ENCODE measurements at places on chromosomes 5 and 9. TPM values are rescaled to one million over a fixed set of nuclear protein-coding genes. Genes with fewer than 3 reads are reported as not detected.

DNA sequence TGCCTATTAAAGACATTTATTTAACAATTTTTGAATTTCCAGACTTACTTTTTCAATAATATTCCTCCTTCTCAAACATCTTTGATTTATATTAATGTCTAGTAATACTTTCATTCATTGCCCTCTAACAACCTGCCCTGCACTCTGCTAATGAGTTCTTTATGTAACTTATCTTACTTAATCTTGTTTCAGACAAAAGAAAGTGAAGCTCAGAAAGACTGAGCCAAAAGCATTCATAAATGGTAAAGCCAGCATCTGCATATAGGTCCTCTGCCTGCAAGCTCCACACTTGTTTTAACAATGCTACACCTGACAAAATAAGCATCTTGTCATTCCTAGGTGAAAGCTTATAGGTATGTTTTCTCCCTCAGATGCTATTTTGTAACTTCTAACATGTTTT, 2.4 kb upstream of the TNPO1 start:
- no peak for DNase-seq

DNA sequence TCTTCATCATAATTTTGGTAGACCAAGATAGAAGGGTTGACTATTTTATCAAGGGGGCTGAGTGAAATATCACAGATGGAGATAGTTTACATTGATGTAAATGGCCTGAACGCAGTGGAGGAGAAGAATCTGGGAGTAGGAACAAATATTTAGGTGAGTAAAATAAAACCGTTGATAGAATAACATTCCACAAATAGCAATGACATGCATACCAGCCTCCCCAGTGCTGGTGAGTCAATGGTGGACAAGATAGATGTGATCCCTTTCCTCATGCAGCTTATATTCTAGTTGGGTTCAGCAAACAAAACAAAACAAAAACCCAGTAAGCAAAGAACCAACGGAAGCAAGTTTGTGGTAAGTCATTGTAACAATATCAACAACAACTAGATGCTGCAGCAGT, 385.2 kb downstream of the FAM170A start:
- DNase-seq = no peak

FRMD3 gene
- total RNA-seq = 1.1 TPM

DNA sequence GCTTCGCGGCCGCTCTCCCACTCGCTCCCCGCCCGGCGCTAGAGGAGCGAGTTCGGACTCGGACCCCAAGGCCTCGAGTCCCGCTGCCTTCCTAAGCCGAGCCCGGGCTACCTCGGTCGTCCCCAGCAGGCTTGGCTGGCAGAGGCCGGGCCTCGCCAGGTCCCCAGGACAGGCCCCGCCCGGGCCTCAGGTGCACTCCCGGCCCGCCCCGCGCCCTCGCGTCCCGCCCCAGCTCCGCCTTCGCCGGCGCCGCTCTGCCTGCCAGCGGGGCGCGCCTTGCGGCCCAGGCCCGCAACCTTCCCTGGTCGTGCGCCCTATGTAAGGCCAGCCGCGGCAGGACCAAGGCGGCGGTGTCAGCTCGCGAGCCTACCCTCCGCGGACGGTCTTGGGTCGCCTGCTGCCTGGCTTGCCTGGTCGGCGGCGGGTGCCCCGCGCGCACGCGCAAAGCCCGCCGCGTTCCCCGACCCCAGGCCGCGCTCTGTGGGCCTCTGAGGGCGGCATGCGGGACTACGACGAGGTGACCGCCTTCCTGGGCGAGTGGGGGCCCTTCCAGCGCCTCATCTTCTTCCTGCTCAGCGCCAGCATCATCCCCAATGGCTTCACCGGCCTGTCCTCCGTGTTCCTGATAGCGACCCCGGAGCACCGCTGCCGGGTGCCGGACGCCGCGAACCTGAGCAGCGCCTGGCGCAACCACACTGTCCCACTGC, at the start of gene SLC22A5:
Gene SLC22A5, plus strand, starts transcription at position 237 of the 707 bp plus-strand sequence. Its CDS starts 263 bp downstream, at position 500.
- DNase-seq = peak; percentile 72

GMCL2 gene
- total RNA-seq = not detected

- no peak for DNase-seq
Observed at GRCh38 chr5:1219098-1219767, 5.9 kb upstream of the SLC6A18 start.

GRCh38 chr9:110065532-110065931, 142.4 kb downstream of the C9orf152 start:
- DNase-seq = no peak

YIPF5 gene
- 111 TPM for total RNA-seq

DNA sequence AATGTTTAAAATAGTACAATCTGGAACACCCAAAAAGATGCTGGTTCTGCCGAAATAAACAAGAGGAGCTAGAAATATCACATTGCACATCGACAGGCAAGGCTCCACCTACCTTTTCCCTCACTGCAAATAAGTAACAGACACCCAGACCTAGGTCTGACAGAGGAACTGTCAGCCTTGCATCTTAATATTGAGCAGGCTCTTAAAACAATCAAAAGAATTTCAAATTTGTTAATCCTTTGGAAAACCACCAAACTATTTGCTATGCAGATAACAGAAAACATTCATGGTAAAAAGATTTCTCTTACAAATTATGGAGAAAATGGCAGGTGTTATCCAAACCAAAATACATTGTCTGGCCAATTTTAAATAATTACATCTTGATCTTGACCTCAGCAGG, 71.3 kb downstream of the FRMD3 start:
- DNase-seq = no peak

VCAN gene
- 36.9 TPM for total RNA-seq

GRCh38 chr9:128523199-128523925, 18.8 kb downstream of the GLE1 start:
- peak; percentile 12 for DNase-seq

TAF11L5 gene
- not detected for total RNA-seq

CCDC183 gene
- total RNA-seq = not detected

- DNase-seq = no peak
Observed at GRCh38 chr5:76794871-76795270, 24.0 kb upstream of the F2RL1 start.

DNA sequence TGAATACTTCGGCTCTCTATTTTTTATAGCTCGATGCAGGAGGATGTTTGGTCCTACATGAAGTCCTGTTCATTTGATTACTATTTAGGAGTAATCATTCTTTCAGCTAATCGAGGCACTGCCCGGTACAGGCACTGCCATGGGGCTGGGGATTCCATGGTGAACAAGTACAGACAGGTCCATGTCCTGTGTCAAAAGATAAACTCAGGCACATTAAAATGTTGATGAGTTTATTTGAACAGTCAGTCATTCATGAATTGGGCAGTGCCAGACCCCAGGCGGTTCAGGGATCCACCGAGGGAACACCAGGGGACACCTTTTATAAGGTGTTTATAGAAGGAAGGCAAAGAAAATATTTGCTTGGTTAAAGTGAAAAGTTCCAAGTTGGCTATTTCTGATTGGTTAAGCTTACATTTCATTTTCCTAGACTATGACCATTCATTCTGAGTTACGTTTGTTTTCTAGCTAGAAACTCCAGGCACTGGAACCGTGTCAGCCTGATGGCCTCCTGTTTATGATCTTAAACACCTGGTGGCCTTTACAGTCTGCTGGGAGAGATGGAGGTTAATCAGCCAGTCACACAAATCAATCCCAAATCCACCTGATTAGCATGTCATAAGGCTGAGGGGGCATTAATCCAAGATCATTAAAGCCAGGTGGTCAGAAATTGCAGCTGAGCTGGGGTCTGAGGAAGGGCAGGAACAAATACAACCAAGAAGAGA, 47.0 kb upstream of the TDRD7 start:
- DNase-seq = no peak

- DNase-seq = peak; percentile 69
Observed at GRCh38 chr9:92770360-92770995, 5.8 kb upstream of the BICD2 start.

ADAMTS6 gene
- 13.5 TPM for total RNA-seq

- DNase-seq = no peak
Observed at GRCh38 chr5:87899721-87900131, 368.9 kb downstream of the TMEM161B start.

DNA sequence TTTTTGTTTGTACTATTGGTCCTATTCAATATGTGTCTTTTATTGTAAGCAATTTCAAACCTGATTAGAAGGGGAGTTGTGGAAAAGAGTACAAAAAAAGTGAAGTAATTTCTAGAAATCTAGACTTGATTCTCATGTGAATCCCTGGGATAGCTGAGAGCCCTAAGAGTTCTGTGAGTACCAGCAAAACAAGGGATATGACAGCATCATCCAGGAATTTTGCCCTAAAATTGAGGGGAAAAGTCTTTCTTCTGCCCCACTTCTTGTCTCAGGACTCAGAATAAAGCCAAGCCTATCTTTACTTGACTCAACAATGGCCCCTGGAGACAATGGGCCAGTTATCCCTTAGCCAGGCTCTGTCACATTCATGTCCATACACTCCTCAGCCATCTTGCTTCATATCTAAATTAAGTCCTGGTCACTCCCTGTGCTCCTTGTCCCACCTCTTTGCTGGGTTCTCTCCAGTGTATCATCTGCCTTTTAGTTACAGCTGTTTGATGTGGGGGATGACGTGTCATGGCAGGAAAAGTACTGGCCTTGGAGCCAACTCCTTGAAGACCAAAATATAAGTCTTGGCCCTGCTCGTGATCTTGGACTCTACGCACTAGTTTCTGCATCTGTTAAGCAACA, 81.2 kb downstream of the ADAMTS12 start:
- no peak for DNase-seq

GRCh38 chr5:164184158-164184557, 678.7 kb downstream of the MAT2B start:
- DNase-seq = no peak

GRCh38 chr5:132629230-132629944, 28.6 kb upstream of the IL13 start:
- DNase-seq = no peak

DNA sequence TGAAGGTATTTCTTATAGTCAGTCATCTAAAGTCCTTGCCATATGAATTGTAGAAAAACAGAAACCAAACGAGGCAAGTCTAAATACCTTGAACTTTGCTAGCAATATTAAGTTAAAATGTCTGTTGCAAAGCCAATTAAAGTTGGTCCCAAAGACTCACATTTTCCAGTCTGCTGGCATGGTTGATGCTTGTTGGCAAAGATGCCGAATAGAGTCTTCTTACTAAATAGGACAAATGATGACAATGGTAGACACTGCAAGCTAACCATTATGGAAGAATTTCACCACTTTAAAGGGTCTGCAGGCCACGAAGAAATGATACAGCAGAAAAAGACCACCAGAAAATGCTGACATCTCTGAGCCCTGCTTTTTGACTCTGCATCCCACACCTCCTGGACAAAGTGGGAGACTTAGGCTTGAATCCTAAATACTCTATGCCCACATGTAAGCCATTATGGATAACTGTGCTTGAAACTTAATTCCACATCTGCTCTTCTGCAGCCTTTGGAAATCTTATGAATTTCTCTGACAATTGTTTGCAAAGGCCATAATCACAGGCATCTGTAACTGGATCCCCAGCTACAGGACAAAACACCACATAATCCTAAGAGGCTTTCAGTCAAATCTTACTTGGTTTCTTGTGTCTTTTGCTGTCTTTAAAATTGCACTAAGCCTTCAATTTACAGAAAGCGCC, 61.3 kb downstream of the LHFPL2 start:
- peak; percentile 27 for DNase-seq

- no peak for DNase-seq
Observed at GRCh38 chr9:108671176-108671575, 184.6 kb downstream of the ACTL7B start.

GRCh38 chr5:125575891-125576505, 829.6 kb upstream of the ZNF608 start:
- DNase-seq = no peak

GRCh38 chr9:10265153-10265631, 347.6 kb downstream of the PTPRD start:
- DNase-seq = peak; percentile 95

PCDHB16 gene
- total RNA-seq = 0.10 TPM

DNA sequence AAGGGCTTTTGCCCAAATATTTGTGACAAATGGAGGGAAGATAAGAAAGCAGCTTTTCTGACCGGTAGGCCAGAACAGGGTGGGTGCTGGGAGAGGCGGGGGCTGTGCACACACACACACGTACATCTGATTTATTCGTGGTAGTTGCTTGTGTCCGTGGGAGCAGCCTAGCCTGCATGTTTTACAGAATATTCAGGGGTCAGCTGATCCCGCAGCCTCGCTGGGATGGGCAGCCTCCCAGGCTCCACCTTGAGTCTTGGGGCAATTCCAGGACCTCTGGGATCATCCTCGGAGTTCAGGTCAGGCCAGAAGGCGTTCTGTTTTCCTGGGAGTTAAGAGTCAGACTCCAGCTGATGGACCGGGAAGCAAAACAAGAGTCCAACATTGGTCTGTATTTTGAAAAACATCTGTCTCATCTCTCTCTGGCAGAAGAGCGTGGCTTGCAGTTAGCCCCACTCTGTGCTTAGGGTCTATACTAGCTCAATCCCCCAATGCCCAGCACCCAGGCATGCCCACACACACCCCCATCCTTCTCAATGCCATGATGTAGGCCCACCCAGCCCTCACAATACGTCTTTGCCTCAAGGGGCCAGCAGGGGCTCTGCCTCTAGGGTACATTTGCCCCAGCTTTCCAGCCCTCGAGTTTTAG, 210.6 kb downstream of the GOLPH3 start:
- no peak for DNase-seq

DNA sequence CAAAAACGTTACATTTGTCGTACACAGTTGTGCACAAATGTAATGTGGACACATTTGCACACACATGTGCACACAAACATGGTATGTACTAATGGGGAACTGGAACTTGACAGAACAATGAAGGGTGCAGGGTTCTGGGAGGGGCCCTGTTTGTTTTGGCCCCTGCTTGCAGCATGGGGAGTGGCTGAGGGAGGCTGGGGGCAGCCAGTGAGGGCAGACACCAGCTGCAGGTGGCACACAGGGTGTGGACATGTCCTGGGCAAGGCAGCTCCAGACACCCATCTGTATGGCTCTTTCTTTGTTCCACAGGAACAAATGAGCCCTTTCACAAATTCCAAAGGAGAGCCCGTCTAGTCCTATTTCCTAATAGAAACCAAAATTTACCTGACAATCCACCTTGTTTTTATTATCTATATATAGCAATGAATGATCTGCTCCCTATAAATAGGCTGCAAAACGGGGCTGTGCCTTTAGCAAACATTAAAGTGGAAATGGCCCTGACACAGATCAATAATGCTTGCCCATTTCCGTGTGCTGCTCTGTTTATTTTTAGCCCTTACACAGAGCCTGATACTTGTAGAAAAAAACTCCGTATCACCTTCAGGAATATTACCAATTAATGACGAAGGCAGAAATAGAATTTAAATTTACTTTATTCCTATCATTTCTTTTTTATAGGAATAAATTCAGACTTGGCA, 26.4 kb downstream of the MARCHF3 start:
- DNase-seq = no peak

Measured in MG63 (cell line).